ENCODE measurements at places on chromosomes 7 and 10.

GRCh38 chr10:109821672-109822071 is 101.6 kb downstream of the XPNPEP1 start:
- no peak for DNase-seq

GRCh38 chr10:76436401-76436811 is 1005.0 kb downstream of the LRMDA start:
- DNase-seq: no peak

DNA sequence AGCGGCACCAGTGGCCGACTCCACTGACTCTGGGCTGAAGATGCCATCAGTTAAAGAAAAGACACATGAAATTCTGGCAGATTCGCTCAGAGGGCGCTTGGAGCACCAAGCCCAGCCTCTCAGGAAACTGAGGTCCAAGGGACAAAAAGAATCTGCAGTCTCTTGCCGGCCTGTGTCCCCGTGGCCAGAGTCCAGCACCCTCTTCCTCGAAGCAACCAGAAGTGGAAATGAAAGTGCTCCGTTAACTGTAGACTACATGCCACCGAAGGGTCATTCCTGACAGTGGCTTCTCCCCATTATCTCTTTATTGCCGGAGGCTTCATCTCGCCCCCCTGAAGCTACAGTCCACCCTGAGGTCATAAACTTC is 1.0 kb upstream of the CHST15 start:
- no peak for DNase-seq

DNA sequence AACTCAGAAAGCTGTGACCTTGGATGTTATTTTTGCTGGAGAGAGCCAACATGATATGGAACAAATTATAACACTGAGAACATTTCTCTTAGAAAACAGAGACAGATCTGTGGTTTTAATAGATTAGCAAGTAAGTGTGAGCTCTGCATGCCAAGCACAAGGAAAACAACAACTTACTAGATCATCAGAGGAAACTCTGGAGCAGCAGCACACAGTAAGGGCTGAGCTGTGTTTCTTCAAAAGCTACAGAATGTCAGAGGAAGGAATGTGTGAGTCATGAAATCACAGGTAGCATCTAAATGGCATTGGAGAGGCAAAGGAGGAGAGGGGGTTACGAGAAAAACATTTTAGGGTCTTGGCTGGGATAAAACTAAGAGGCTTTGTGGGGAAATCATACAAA is 283.4 kb upstream of the FZD8 start:
- DNase-seq: no peak

GRCh38 chr7:135095450-135095849 is 52.4 kb upstream of the TMEM140 start:
- DNase-seq: no peak

DNA sequence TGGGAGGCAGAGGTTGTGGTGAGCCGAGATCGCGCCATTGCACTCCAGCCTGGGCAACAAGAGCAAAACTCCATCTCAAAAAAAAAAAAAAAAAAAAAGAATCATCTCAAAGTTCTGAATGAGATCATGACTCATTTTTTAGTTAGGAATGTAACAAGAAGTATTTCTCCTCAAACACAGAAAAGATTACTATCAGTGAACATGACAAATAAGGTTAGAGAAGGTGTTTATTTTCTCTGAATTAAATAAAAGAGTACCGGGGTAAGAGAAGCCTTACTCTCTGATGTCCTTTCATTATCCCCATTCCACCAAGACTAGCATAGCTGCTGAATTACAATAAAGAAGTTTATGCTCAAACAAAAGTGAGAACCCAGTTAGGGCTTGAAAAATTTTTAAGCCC is 50.1 kb downstream of the IPMK start:
- no peak for DNase-seq

- peak; percentile 49 for DNase-seq
Observed at GRCh38 chr7:150351587-150352194, 10.3 kb upstream of the RARRES2 start.

DNA sequence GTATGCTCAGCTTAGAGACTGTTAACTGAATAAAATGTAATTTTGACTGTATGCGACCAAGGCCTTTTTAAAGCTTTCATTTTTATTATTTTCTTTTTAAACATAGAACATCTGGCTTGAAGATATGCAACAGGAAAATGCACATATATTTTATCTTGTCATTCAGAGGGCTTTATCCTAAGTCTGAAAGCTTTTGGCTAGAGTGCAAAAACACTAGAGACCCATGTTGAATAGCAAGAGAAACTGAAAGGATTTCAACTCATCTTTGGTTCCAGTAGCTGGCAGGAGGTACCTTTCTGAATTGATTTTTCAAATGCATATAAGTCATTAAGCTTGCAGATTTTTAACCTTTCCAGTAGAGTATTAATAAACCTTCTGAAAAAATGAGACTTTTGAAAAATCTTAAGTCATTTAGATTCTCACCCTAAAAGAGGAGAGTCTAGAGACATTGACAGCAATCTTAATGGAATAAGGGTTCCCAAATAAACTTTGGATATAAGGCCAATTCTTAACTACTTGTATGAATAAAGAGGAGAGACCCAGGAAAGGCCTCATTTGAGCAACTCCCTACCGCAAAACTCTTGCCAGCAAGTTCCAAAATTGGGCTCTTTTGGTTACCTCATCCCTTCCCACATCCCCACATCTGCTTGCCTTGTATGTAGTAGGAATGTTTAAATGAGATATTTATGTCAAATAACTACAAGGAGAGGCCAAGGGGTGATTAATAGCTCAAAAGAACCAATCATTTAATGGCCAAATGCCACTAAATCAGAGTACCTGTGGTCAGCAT is 454.4 kb downstream of the HTR7 start:
- no peak for DNase-seq

DNA sequence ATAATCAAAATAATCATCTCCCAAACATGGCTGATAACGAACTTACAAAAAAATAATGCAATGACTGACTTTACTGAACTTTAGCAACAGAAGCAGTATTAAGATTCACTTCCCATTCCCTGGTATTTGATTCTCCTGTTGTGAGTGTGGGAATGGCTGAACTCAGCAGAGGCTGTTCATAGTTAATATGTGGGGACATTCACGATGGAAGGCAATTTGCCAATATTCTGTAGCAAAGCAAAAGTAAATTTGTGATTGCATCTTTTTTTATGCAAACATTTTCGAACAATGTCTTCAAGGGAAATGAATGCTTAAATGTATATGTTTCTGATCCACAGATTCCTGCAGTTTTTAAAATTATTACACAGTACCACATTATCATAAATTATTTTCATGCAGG is 431.7 kb upstream of the KLF6 start:
- DNase-seq: no peak

Measured in fibroblast of gingiva (primary cell).